Stomach (tissue), 19 donors: ENCODE measurements at places on chromosomes 3 and 15.

DNA sequence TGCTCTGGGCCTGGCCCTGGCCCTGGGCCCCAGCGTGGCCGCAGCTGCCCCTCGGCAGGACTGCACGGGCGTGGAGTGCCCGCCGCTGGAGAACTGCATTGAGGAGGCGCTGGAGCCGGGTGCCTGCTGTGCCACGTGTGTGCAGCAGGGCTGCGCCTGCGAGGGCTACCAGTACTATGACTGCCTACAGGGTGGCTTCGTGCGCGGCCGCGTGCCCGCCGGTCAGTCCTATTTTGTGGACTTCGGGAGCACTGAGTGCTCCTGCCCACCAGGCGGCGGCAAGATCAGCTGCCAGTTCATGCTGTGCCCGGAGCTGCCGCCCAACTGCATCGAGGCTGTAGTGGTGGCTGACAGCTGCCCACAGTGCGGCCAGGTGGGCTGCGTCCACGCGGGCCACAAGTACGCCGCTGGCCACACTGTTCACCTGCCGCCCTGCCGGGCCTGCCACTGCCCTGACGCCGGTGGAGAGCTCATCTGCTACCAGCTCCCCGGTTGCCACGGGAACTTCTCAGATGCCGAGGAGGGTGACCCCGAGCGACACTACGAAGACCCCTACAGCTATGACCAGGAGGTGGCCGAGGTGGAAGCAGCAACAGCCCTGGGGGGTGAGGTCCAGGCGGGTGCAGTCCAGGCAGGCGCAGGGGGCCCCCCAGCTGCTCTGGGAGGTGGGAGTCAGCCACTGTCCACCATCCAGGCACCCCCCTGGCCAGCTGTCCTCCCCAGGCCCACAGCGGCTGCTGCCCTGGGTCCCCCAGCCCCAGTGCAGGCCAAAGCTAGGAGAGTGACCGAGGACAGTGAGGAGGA is 21.7 kb downstream of the FBLN2 start:
- DNase-seq, result no peak

DNA sequence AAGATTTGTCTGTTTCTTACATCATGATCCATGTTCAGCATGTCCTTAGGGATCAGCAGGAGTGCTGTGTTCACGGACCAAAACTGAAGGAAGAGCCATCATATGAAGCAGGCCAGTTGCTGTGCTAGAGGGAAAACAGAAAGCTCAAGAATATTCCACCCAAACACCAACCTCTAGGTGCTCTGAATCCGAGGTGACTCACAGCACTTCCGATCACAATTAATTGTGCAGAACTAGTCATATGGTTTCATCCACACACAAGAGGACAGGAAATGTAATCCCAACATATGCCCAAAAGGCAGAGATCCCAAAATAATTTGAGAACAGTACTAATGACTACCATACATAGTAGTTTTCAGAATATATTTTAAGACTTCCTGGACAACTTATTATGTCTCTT is 257.9 kb upstream of the KCNH8 start:
- DNase-seq, result no peak

GRCh38 chr3:130661140-130661891 is 85.3 kb downstream of the PIK3R4 start:
- no peak for DNase-seq

- DNase-seq, result peak; percentile 12
Measured at GRCh38 chr3:71984843-71985613, 200.1 kb upstream of the PROK2 start.

GRCh38 chr15:67359431-67360079 is 105.0 kb downstream of the IQCH start:
- DNase-seq, result peak; percentile 12

DNA sequence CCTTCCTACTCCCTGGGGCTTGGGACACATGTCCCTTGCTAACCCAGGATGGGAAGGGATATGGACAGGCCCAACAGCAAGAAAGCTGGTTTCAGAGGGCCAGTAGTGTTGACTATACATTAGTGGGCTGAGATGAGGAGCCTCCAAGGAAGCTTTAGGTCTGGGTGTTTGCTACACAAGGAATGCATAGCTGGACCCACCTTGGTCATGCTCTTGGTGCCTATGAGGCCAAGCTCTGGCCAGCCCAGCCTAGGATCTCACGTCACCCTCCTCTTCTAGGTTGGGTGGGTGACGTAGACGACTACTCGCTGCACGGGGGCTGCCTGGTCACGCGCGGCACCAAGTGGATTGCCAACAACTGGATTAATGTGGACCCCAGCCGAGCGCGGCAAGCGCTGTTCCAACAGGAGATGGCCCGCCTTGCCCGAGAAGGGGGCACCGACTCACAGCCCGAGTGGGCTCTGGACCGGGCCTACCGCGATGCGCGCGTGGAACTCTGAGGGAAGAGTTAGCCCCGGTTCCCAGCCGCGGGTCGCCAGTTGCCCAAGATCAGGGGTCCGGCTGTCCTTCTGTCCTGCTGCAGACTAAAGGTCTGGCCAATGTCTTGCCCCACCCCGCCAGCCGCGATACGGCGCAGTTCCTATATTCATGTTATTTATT is 653 bp upstream of the WDR6 start:
- DNase-seq, result no peak

GRCh38 chr3:106033654-106034053 is 164.8 kb upstream of the CBLB start:
- DNase-seq, result no peak

DNA sequence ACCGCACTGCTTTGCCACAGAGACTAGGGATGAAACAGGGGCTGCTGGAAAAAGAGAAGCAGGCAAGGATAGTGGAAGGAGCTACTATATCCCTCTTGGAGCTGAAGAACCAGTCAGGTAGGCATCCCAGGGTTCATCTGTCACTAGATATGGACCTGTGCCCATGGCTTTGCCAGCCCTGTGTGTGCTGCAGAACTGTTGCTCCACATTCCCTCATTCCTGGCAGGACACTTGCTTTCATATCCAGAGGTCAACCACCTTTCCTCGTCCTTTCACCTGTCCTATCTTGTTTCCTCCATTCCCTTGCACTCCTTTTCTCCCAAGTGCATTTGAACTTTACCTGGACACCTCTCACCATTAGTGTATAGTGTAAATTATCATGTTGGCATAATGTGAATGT is 12.0 kb downstream of the SNRK start:
- no peak for DNase-seq

GRCh38 chr15:99963096-99963825 is 230.0 kb upstream of the LYSMD4 start:
- DNase-seq, result peak; percentile 9

GRCh38 chr3:99865321-99865720 is 47.7 kb downstream of the CMSS1 start:
- no peak for DNase-seq

- DNase-seq, result peak; percentile 80
Measured at GRCh38 chr15:40762919-40763800, 708 bp upstream of the GCHFR start.

GRCh38 chr3:191020730-191021396 is 158.4 kb upstream of the GMNC start:
- no peak for DNase-seq

DNA sequence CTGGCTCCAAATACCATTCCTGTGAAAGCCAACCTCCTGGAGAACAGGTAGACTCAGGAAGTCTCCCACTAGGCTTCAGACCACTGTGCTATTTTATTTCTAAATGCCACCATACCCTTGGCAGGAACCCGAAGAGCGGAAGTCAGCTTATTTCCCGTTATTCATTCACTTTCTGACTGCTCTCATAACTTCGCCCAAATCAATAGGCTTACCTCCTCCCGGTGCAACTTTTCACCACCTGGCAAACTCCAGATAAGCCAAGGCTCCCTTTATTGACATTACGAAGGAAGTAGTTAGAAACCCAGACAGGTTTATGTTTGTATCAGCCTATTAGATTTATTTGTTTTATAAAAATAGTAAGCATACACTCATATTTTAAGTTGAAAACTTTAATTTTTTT is 3.3 kb upstream of the CCDC54 start:
- DNase-seq, result no peak

DNA sequence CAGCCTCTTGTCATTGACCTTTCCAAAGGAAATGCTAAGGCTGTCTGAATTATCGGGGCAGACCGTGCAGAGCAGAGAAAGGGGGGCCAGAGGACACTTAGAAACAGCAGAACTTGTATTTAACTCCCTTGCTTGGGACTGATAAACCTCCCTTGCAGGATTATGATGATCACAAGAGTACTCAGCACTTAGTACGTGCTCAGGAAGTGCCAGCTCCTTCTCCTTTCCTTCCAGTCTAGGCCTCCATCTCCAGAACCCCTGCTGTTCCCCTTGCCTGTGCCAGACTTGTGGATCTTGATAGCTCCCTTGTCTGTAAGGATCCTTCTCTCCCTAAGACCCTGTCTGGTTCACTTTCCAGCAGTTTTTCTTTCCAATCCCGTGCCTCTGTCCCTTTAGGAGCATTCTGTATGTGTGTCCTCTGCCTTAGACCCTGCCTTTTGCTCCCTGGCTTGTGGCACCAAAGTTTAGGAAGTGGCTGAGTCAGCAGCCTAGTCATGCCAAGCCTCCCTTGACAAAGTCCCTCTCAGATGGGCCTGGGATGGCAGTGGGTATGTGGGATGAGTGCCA is 747 bp downstream of the SORD start:
- DNase-seq, result no peak

GRCh38 chr3:24596626-24597025 is 102.0 kb upstream of the THRB start:
- DNase-seq, result no peak

DNA sequence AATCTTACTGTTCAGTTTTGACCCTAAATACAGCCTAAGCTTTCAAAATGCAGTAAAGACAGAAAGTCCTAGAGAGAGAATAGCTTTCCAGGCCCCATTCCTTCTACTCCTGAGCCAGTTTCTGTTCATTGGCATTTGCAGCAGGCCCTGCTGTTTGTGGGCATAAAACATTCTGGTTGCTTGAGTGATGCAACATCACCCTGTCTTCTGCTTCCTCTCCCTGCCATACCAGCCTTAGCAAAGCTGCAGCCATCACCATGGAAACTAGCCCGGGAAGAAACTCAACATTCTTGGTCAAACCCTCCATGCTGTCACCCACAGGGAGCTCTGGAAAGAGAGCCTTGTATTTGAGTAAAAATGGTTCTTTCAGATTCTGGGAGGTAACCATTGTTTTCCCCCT is 325.7 kb downstream of the MAGI1 start:
- no peak for DNase-seq

DNA sequence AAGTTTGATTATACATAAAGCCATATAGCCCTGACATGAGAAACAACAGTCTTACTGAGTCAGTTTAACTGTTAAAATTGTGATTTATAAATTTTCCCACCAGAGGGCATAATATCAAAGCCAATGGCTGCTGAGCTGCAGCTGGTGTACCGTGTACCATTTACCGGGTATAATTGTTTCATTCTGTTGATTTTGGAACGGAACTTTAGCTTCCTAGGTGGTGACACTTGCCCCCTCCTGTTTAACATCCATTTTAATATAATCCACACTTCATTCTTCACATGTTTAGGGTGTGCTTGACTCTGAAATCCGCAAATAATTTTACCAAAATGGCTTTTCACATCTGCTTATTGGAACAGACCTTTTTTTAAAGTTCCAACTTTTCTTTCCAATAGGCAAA is 72.8 kb downstream of the SLC9A9 start:
- DNase-seq, result peak; percentile 64

DNA sequence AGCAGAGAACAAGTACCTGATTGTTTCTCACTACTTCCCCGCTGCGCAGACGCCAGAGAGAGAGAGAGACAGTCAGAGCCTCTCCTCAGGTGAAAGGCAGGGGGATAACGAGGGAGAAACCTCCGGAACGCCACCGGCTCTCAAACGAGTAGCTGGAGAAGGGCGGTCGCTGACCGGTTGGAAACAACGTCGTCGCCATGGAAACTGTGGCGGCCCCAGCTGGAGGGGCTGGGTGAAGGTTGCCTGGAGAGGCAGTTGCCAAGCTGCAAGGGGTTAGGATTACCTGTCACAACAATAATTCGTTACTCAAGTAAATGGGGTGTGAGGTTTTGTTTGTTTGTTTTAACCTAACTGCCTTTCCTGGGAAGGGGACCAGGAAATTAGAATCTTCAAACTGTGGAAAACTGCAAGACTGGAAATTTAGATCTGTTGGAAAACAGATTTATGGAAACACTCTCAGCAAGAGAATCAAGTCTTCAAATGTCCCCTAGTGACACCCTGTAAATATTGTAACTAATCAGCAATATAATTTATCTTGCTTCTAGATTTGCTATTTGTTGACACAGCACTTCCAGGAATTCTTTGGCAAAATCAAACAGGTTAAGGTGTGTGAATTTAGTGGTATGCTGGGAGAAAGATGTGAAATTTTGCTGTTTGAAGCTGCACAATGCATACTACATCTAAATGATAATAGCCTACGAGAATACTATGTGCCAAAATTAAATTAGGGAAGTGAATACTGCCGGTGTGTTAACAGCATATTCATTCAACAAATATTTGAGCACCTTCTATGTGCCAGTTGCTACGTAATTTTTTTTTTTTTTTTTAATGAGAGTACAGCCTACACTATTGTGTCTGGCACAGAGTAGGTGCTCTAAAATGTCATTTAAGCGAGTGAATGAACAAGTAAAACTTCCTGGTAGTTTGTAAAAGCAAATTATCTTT is at the start of gene DNAH12:
DNAH12 (minus strand) TSS at position 164 of the 945 bp plus-strand sequence. CDS start 1,474 bp downstream, outside the sequence.
- DNase-seq, result peak; percentile 26

- no peak for DNase-seq
Measured at GRCh38 chr15:78085928-78086327, 6.4 kb upstream of the SH2D7 start.

- DNase-seq, result no peak
Measured at GRCh38 chr15:97959724-97960363, 659 bp upstream of the ARRDC4 start.

DNA sequence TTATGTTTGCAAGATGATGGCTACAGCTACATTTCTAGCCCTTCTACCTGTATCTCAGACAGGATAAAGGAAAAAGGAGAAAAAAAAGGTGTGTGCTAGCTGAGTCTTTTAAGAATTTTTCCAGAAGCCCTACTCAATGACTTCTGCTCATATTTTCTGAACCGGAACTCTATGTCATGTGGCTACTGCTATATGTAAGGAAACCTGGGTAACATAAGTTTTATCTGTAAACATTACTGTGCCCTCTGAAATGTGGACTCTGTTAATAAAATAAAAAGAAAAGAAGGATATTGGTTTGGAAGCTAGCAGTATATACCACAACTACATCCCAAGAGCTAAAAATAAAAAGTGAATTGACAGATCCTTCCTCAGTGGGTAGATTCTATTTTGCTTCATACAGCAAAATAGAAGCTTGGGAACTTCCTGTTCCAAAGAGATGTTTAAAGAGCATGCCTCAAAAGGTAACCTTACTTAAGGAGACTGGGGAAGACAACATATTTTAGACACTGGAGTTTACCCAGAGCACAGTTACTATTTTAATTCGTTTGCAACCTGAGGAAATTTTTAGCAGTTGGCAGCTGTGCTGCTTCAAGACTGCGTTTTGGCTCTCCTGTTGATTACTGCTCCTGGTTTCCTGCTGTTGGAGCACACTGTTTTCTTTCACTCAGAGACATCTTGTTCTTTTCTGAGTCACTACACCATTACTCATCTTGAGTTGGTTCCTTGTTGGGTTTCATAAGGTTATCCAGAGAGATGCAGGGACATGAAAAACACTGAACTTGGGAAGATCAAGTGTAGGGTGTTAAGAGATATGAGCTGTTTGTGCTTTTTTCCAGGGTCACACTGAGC is 280.7 kb downstream of the NFKBIZ start:
- no peak for DNase-seq
